Cardiac atrium fibroblast (primary cell): ENCODE measurements at places on chromosomes 7 and 10. TPM values are rescaled to one million over a fixed set of nuclear protein-coding genes. Genes with fewer than 3 reads are reported as not detected.

CRYGN gene
- not detected in 2 replicates for total RNA-seq

PRSS37 gene
- not detected in 2 replicates for total RNA-seq

HYAL4 gene
- total RNA-seq = 0.16 TPM in 1 of 2 replicates, not detected in the other

FAM25C gene
- not detected in 2 replicates for total RNA-seq

CPED1 gene
- total RNA-seq = 10.5 and 11.4 TPM in 2 replicates

ANXA8 gene
- 0.16 and 0.54 TPM in 2 replicates for total RNA-seq

SPDYE16 gene
- not detected in 2 replicates for total RNA-seq

SYT15B gene
- total RNA-seq = under 0.01 and 0.16 TPM in 2 replicates

DPCD gene
- total RNA-seq = 38.6 and 45.8 TPM in 2 replicates

DHX32 gene
- total RNA-seq = 28.2 and 34.0 TPM in 2 replicates

DIP2C gene
- 8.1 and 9.1 TPM in 2 replicates for total RNA-seq

TMEM130 gene
- 0.97 and 1.1 TPM in 2 replicates for total RNA-seq

TMEM248 gene
- total RNA-seq = 82.7 and 98.8 TPM in 2 replicates

SVOPL gene
- not detected in 2 replicates for total RNA-seq

SFTPA1 gene
- total RNA-seq = not detected in 2 replicates

PDGFA gene
- 13.3 and 16.2 TPM in 2 replicates for total RNA-seq

PPP2R2D gene
- total RNA-seq = 25.8 and 32.9 TPM in 2 replicates

ADAP1 gene
- 11.4 and 13.9 TPM in 2 replicates for total RNA-seq

BAMBI gene
- 41.5 and 64.5 TPM in 2 replicates for total RNA-seq

GJD4 gene
- not detected in 2 replicates for total RNA-seq
